Osteocyte (in vitro differentiated cells): ENCODE measurements at places on chromosomes 16 and 17.

DNA sequence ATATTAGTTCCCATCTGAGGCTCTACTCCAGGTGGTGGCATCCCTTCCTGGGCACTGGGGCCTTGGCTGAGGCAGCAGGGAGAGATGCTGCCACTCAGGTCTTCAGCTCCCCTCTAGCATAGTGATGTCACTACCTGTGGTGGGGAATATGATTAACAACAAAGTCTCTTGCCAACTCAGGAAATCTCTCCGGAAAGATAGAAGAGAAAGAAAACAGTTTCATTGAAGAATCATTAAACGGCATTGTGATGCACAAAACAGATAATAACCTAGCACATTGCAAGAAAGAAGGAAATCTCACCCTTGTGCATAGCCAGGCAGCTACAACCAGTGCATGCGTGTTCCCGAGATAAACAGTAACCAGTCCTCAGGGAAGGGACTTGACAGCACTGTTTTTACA is 12.2 kb upstream of the ZNF267 start:
- DNase-seq, result no peak

DNA sequence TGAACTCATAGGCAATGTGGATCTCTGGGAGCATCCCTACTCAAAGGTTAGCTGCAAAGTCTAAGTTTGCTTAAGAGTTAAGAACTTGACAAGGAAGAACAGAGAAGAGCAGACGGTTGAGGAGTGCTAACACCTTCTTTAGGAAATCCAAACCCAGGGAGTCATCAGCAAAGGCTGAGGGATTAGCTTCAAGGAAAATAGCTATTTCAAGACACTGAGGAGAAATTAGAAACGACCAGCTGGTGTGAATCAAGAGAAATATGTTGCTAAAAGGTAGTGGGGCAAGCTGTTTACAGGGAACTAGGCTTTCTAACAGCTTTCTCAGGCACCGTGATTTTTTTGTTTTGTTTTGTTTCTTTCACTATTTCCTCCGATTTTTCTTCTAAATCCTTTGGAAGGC is 90.7 kb downstream of the CDH8 start:
- no peak for DNase-seq

DNA sequence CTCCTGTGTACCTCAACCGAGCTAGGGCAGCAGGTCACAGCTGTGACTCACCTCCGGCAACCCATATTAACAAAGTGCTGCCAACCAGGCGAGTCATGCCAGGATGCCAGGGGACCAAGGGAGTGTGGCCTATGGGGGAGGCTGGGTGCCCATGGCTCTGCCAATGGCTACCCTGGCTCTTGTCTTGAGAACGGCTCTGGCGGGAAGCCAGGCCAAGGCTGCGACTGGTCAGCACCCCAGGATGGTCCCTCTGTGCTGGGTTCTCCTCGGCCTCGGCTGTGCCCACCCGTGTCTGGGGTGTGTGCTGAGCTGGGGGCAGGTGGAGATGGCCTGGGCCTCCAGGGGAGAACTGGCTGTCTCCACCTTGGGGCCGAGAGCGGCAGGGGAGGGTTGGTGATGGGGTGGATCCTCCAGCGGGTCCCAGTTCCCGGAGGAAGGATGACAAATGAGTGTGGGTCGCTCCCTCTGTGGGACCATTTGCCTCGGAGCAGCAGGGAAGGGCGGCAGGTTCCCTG is 75.8 kb downstream of the MRC2 start:
- no peak for DNase-seq

DNA sequence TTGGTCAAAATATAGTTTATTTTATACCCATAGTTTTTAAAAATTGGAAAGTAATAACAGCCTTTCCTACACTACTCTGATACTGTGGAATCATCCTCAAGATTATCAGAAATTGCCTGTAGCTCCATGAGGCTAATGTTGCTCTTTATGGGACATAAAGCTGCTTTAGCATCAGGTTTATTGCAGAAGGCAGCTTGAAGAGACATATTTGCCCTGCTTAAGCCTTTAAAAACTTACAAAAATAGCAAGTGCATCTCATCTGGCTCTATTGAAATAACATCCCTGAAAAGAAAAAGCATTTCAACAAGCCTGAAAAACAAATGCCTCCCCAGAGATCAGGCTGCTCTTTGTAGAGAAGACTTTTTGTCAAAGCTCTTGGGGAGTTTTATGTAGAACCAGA is 142.9 kb upstream of the MON1B start:
- no peak for DNase-seq

- no peak for DNase-seq
These were observed 4.7 kb upstream of the MYH1 start for GRCh38 chr17:10523064-10523463.

GRCh38 chr16:82264756-82265155 is 94.7 kb upstream of the MPHOSPH6 start:
- no peak for DNase-seq

- no peak for DNase-seq
These were observed 33.3 kb downstream of the RANBP10 start for GRCh38 chr16:67773099-67773498.

- DNase-seq, result no peak
These were observed at the start of gene TMEM235 for GRCh38 chr17:78230996-78231935. Gene TMEM235, plus strand, starts transcription at chr17:78231631. Its CDS starts 393 bp downstream, at chr17:78232024.

- DNase-seq, result no peak
These were observed at the start of gene BCL6B for GRCh38 chr17:7022781-7023571. Gene BCL6B, plus strand, starts transcription at chr17:7023050. Its CDS starts 622 bp downstream, at chr17:7023672.

DNA sequence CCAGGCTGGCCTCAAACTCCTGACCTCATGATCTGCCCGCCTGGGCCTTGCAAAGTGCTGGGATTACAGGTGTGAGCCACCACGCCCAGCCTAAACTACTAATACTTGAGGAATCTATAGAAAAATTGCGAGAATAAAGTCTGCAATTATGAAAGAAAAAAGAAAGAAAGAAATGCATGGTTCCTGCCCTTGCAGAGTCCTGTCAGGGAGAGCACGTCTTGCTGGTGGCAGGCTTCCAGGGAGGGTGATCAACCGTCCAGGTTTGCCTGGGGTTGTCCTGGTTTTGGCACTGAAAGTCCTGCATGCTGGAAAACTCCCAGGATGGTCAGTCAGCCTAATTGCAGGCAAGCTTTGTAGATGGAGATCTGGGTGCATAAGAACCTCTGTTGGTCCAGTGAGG is 21.5 kb upstream of the KIFC3 start:
- no peak for DNase-seq

GRCh38 chr16:15141586-15141985 is 47.5 kb upstream of the RRN3 start:
- DNase-seq, result peak; percentile 83

- no peak for DNase-seq
These were observed 16.7 kb downstream of the MMP28 start for GRCh38 chr17:35778641-35779196.

GRCh38 chr16:85491058-85491771 is 121.9 kb upstream of the GSE1 start:
- no peak for DNase-seq
